ENCODE measurements at places on chromosomes 1 and 21. TPM values are rescaled to one million over a fixed set of nuclear protein-coding genes. Genes with fewer than 3 reads are reported as not detected.

GRCh38 chr1:29469457-29469856 lies 233.1 kb downstream of the PTPRU start:
- H3K36me3 ChIP-seq = no peaks in the 10 kb centered on the region
- H3K4me1 ChIP-seq = no peaks in the 10 kb centered on the region
- peaks cover 77% of the 10 kb centered on the region for H3K27me3 ChIP-seq
- DNase-seq = peak; percentile 26
- no peak overlapping the region for H3K27ac ChIP-seq

DNA sequence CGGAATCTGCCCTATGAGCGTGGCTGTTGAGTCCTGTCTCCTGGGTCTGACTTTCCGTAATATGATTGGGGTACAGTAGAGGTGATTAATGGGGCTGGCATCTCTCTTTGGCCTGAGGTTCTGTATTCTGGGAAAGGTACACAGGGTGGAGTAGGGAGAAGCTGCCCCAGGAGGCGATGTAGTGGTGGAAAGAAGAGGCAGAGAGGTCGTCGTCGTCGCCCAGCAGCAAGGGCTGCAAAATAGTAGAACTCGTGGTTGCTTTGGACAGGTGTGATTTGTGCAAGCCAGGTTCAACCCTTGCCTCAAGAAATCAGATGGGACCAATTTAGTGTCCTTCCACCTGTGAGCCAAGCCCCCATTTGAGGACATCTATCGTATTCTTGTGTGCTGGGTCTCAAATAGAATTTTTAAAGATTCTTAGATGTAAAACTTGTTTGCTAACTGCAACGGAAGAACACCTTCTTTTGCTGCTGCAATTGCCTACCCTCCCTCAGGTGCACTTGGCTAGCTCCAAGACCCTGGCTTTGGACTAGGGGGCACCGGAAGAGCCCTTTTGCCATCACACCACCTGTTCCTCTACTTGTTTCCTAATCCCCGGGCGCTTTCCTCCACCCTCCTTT lies 1.3 kb upstream of the HMGN2 start:
- H3K27me3 ChIP-seq = no peaks in the 10 kb centered on the region
- peaks cover 46% of the 10 kb centered on the region for H3K36me3 ChIP-seq
- peaks cover 58% of the 10 kb centered on the region for H3K4me1 ChIP-seq
- peak overlapping the region; percentile 99 for H3K27ac ChIP-seq
- DNase-seq = no peak

GRCh38 chr21:16800536-16801275 lies 712.1 kb upstream of the CXADR start:
- H3K27ac ChIP-seq = no peak overlapping the region
- no peaks in the 10 kb centered on the region for H3K27me3 ChIP-seq
- no peaks in the 10 kb centered on the region for H3K36me3 ChIP-seq
- no peaks in the 10 kb centered on the region for H3K4me1 ChIP-seq
- H3K4me3 ChIP-seq = no peak overlapping the region

- no peak overlapping the region for H3K27ac ChIP-seq
- H3K4me1 ChIP-seq = peaks cover 22% of the 10 kb centered on the region
- no peak for DNase-seq
- H3K4me3 ChIP-seq = no peak overlapping the region
Measured at GRCh38 chr1:84619383-84620102, 45.3 kb upstream of the CTBS start.

DNA sequence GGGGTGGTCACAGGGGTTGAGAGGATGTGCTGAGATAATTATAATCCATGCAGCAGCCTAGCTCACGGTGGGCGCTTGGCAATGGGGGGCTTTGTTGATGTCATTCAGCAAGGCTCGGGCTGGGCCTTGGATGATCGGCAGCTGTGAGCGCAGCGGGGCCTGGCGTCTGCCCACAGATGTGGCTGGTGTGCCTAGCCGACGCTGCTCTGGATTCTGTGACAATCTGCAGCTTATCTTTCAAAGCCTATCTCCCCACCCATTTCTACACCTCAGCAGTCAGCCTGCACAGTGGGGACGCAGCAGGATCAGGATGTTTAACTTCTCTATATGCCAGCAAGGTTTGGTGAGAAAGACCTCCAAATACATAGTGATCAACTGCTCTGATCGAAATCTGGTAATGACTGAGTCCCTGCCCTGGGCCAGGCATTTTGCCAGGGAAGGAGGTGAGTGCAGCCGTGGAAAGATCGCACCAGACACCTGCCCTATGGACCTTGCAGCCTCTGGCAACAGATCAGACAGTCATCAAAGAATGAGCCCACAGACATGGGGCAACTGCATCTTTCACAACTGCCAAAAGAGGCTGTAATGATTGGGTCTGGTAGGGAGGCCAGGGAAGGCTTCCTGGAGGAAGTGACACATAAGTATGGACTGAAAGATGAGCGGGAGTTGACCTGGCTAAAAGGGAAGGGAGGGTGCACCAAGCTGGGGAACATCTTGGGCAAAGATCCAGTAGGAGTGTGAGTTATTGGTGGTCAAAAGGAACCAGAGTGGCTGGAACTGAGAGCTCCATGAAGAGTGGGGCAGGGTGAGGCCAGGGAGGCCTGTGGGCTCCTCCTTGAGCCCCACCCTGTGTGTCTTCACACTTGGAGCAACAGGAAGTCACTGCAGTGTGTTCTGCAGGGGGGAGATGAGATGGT lies 35.3 kb downstream of the EPHB2 start:
- H3K4me3 ChIP-seq = no peak overlapping the region
- peaks cover 37% of the 10 kb centered on the region for H3K27me3 ChIP-seq
- no peak overlapping the region for H3K27ac ChIP-seq
- H3K4me1 ChIP-seq = peaks cover 11% of the 10 kb centered on the region

DNA sequence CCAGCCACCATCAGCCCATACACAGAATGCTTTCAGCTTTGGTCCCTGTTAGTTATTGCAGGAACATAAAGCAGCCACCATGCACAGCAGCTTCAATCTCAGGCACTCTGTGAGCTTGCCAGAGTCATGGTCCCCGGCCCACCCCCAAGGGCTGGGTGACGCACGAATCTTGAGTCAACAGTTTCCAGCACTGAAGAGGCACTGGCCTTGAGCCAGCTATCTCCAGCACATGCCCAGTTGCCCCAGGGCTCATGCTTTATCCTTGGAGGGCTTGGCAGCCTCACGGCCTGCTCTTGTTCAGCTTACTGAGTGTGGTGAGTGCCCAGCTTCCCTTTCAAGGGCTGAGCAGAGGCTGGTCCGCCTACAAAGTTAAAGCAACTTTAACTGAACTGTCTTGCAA lies 200.7 kb upstream of the RAB4A start:
- H3K4me1 ChIP-seq = peaks cover 31% of the 10 kb centered on the region
- no peaks in the 10 kb centered on the region for H3K36me3 ChIP-seq
- H3K27me3 ChIP-seq = no peaks in the 10 kb centered on the region
- H3K4me3 ChIP-seq = no peak overlapping the region
- peak; percentile 87 for DNase-seq

The GPR89B gene
- 6.2 TPM for total RNA-seq

The ELAPOR1 gene
- total RNA-seq = 0.19 TPM

All from left ventricle myocardium inferior (tissue), 1 donor.